ENCODE measurements at places on chromosomes 3 and 15.

GRCh38 chr3:158160958-158161357 is 51.1 kb downstream of the RSRC1 start:
- DNase-seq, result no peak

- no peak for DNase-seq
Observed at GRCh38 chr3:28244491-28244890, 3.1 kb downstream of the CMC1 start.

DNA sequence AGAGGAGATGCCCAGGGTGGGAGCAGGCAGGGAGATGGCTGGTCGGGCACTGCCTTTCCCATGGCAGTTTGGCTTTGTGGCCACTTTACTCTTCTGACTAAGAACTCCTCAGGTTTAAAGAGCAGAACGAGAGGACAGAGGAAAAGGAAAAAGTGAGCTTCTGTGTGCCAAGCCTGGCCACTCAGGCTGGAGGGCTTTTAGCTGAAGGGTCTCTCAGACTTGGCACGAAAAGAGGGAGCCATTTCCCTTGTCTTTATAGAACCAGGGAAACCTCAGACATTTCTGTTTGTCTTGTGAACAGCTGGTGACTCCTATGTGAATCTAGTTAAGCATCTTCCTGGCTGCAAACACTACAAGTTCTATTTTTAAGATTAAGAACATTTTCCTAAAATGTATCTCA is 23.3 kb upstream of the PSMD6 start:
- no peak for DNase-seq

DNA sequence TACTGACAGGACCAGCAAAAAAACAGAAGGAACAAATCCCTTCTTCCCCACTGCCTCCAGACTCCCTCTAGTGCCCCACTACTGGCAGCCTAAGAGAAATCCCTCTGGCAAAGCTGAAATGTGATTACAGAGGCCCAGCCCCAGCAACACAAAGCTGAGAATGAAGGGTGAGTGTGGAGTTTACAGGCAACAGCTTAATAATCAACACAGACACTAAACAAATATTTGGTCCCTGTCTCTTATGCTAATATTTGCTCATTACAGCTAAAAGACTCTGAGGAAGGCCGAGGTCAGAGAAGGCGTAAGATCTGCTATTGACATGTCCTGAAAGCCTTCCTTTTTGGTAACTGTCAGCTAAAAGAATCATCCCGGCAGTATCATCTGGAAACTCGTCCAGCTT is 308.5 kb upstream of the RASGRP1 start:
- DNase-seq, result no peak

- peak; percentile 19 for DNase-seq
Observed at GRCh38 chr3:165254812-165255211, 58.6 kb upstream of the SLITRK3 start.

DNA sequence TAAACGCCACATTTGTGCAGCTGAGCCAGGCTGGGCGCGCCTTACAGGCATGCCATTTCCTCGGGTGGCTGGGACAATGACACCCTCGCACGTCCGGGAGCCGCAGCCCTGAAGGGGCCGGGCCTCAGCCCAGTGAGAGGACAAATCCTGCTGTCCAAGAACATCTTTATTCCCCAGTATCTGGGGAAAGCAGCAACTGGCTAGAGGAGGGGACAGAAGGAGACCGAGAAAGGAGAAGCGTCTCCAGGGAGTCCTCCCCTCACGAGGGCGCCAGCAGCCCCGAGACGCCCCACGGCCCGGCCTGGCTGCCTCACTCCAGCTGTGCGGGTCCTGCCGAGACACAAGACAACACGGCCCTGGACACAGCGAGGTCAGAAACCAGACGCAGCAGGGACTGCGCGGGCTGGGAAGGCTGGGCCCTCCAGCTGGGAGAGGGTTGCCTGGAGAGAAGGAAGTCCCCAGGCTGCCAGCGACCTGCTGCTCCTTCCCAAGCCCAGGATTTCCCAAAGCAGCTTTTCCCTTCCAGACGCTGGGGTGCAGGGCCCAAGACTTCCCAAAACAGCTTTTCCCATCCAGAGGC is 130.2 kb downstream of the CHSY1 start:
- DNase-seq, result no peak

DNA sequence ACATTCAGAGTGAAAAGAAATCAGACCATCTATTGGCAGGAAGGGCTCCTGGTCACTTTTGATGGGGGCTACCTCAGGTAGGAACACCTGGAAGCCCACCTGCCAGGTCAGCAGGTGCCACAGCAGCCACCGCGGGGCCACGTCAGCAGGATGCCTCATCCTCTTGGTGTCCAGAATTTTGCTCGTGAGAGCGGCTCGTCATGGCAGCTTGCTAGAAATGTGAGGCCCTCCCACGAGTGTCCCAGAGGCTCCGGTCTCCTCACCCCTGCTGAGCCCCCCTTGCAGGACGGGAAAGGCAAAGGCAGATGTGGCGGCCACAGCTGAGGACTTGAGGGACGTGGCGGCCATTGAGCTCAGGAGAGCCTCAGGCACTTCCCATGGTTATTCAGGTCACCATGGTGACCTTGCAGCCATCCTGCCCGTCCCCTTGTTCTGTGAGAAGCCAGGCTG is 129.4 kb downstream of the LRRK1 start:
- DNase-seq, result no peak

DNA sequence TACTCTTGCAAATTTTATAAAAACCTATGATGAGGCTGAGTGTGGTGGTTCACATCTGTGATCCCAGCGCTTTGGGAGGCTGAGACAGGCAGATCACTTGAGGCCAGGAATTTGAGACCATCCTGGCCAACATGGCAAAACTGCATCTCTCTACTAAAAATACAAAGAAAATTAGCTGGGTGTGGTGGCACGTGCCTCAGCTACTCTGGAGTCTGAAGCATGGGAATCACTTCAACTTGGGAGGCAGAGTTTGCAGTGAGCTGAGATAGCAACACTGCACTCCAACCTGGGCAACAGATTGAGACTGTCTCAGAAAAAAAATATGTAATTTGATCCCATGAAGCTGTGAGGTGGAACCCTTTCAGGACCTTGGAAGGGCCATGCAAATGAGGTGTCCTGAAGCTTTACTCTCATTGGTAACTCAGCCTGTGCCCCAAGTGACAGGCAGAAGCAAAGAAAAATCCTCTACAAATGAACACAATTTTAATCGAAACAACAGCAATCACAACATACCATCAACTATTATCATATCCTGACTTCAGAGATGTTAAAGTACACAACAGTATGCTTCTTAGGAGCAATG is 84.6 kb upstream of the CDV3 start:
- peak; percentile 50 for DNase-seq

DNA sequence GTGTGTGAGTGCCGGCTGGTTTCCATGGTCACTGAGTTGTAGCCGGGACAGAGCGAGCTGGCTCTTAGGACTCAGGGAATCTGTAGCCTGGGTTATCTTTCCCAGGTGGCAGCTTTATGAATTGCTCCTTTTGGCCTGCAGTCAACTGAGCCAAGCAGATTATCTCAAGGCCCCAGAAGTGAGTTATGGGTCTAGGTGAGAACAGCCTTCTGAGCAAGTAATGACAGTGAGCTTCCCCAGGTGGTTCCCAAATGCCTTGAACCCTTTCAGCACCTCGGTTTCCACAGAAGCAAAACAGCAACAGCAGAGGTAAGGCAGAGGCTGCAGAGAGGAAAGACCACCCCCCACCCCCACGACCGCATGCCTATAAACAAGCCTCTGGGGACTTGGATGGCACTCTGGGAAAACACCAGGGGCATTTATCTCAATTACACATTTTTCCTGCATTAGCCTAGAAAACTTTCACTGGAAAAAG is 56.7 kb upstream of the DGKG start:
- no peak for DNase-seq
